ELR (cell line): ENCODE measurements at places on chromosomes 13 and 19.

DNA sequence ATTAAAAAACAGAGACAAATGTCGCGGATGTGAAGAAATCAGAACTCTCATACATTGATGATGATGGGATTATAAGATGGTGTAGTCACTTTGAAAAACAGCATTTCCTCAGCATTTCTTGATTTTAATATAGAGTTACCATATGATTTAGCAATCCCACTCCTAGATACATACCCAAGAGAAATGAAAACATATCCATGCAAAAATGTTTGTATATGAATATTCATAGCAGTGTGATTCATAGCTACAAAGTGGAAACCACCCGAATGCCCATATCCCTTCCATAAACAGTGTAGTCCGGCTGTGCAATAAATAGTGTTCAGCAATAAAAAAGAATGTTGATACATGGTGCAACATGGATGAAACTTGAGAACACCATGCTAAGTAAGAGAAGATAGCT is 44.6 kb downstream of the DPY19L3 start:
- no peak for DNase-seq

GRCh38 chr19:2613507-2614295 is 88.8 kb downstream of the GNG7 start:
- peak; percentile 63 for DNase-seq

GRCh38 chr19:5075597-5075996 is 106.7 kb downstream of the KDM4B start:
- no peak for DNase-seq

- DNase-seq: peak; percentile 75
Measured at GRCh38 chr13:106083620-106084350, 451.7 kb downstream of the EFNB2 start.

- DNase-seq: no peak
Measured at GRCh38 chr19:32199501-32200040, 145.8 kb upstream of the ZNF507 start.

GRCh38 chr13:66427458-66427861 is 802.7 kb downstream of the PCDH9 start:
- no peak for DNase-seq

GRCh38 chr13:95603887-95604555 is 40.5 kb downstream of the DZIP1 start:
- DNase-seq: peak; percentile 32
